Activated T-cell treated with anti-CD3 and anti-CD28 coated beads for 48 hours (primary cell): ENCODE measurements at places on chromosomes 11 and 22.

DNA sequence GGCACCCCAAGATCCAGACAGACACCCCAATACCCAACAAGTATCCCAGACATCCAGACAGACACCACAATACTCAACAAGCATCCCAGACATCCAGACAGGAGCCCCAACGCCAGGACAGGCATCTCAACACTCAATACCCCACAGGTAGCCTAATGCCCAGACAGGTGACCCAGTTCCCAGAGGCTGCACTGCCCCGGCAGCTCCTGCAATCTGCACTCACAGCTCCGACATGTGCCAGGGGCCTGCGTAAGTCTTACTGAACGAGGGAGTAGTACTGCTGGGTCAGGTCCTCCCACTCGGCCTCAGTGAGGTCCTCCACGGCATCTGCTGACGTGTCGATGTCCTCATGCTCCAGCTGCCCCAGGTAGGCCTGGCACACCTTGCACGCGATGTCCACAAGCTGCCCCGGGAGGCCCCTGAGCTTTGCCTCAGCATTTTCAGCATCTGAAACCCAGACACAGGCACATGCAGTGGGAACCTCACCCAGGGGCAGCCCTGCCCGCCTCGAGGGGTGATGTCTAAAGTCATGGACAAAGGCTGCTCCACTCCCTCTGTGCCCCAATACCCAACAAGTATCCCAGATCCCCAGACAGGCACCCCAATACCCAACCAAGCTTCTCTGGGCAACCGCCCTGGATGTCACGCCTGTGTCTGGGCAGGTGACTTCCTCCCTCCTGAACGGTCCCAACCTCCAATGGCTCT is 16.6 kb downstream of the TTLL8 start:
- no peak for DNase-seq

DNA sequence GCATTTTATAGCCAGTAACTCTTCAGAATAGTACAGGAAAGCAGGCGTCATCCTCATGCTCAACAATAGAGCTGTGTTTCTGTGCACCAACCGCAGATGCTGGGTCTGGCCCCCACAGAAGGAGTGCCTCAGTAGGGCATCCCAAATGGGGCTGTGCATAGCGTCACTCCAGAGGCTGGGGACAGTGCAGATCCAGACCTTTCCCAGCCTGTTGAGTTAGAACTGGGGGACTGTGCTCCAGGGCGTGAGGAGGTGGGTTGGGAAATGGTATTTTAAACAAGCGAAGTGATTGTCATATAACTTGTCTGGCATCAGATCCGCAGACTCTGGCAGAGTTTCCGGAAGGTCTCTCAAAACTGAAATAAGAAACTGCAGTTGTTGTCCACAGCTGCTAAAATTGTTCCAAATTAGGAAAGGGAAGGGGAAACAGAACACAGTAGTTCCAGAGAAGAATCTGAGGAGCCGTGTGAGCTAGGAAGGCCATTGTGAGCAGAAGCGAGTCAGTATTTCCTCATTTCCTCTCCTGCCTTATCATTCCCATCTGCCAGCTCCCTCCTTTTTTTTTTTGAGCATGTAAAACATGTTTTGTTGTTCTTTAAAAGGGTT is 52.2 kb downstream of the JAM3 start:
- no peak for DNase-seq

DNA sequence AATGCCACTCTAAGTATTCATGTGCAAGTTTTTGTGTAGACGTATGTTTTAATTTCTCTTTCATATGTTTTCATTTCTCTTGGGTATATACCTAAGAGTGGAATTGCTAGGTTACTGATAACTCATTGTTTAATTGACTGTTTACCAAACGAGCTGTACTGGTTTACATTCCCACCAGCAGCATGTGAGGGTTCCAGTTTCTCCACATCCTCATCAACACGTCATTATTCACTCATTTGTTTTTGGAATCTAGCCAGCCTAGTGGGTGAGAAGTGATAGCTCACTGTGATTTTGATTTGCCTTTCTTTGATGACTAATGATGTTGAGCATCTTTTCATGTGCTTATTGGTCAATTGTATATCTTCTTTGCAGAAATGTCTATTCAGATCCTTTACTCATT is 4.0 kb downstream of the ANKRD13D start:
- DNase-seq, result no peak

GRCh38 chr11:79694368-79694767 is 253.5 kb upstream of the TENM4 start:
- no peak for DNase-seq

DNA sequence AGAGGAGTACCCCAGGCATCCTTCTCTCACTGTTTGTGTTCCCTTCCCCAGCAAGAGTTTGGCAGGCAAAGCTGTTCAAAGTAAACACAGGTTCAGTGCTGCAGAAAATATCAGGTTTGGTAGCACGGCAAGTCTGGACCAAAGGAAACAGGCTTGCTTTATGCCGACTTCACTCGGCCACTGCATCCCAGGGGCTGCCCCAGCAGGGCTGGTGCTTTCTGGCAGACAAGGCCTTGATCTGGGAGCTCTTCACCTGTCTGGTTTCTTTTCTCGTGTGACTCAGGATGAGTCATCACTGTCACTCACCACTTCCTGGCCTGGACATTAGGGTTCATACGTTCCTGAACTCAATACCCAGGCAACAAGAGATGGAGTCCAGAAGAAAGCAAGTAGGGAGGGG is 52.6 kb upstream of the NAV2 start:
- no peak for DNase-seq

DNA sequence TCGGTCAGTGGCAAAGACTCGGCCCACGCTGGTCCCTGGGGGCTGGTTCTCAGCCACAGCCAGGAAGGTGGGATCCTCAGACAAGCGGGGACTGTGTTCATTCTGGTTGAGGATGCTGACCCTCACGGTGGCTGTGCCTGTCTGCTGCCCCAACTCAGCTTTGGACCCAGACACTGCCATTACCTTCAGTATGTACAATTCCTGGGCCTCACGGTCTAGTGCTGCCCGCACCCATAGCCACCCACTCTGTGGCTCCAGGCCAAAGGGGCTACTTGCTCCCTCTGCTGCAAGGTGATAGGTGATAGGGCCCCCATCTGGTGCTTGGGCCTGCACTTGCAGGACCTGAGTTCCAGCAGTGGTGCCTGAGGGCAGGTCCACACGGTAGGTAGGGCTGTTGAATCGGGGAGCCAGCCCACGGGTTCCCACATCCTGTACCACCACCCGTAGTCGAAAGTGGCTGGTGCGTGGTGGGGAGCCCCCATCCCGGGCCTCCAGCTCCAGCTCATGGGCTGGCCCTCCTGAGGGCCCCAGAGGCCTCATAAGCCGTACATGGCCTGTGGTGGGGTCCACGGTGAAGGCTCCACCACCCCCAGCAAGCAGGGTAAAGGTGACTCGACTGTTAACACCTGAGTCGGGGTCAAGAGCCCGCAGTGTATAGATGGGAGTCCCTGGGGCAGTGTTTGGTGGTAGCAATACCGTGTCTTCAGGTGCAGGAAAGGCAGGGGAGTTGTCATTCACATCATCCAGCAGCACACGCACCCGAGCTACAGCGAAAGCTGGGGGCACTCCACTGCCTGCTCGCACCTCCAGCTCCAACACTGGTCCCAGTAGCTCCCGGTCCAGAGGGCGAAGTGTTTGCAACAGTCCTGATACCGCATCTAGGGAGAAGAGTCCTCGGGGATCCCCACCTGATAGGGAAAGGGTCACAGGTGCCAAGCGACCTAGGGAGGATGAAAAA is 13.2 kb upstream of the TPP1 start:
- DNase-seq, result no peak

- no peak for DNase-seq
These were observed 12.9 kb upstream of the ARFGAP3 start for GRCh38 chr22:42869888-42870480.
